ENCODE measurements at places on chromosomes 16 and 17. TPM values are rescaled to one million over a fixed set of nuclear protein-coding genes. Genes with fewer than 3 reads are reported as not detected.

DNA sequence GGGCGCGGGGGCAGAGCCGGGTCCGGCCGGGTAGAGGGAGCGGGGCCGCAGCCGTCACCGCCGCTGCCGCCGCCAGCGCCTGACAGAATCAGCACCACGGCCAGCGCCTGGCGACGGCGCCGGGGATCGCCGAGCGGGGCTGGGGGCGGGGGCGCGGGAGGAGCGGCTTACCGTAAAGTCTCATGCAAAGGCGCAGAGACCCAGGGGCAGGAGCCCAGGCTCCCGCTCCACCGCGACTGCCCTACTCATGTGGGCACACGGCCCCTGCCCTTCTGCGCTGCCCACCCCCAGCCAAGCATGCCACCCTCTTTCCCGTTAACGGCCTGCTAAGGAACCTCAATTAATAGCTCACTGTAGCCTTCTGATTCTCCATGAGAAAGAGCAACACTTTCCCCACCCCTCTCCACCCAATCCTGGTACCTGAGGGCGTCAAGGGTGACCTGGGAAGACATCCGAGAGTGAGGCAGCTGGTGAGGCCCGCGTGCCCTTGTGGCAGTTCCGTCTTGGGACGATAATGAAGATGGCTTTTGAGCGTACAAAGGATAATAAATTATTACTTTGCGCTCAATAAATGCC lies at the start of gene SEZ6:
SEZ6 (minus strand) TSS at position 98 of the 576 bp plus-strand sequence. CDS start 164 bp downstream, outside the sequence.
- DNase-seq = peak; percentile 78
- H3K27ac ChIP-seq = no peak within 1 kb of the TSS
- no peak within 1 kb of the TSS for H3K4me3 ChIP-seq
- H3K27me3 ChIP-seq = peaks cover 41% of the 10 kb centered on the region

DNA sequence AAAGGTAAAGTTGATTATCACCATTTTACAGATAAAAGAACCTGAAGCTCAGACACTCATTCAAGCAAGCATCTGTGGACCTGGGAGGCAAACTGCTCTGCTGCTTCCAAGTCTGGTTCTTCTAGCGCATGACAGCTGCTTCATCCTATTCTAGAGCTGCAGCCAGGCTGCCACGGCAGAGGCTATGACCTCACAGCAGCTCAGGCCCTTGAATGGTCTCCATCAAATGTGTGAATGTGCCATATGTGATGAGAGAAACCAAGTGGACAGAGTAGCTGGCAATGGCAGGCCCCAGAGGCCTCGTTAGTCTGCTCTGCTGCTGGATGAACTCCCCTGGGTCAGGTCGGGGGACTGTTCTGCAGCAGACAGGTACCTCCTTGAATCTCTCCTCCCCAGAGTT lies 30.7 kb upstream of the FOXJ1 start:
- no peak overlapping the region for H3K4me3 ChIP-seq
- H3K27me3 ChIP-seq = no peaks in the 10 kb centered on the region
- DNase-seq = no peak
- no peaks in the 10 kb centered on the region for H3K36me3 ChIP-seq
- H3K27ac ChIP-seq = no peak overlapping the region

DNA sequence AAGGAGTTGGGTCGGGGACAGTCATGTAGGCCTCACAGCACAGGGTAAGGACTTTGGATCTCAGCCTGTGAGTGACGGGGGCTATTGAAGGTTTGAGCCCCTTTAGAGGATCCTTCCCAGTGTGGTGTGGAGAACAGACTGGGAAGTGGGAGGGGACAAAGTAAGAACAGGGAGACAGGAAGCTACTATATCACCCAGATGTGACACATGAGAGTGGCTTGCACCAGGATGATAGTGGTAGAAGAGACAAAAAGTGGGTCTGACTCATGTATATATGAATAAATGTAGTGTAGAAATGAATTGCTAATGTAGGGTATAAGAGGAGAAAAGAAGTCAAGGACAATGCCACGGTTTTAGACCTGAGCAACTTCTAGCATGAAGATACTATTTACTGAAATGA lies 4.5 kb downstream of the NUP93 start:
- peak; percentile 45 for DNase-seq
- no peaks in the 10 kb centered on the region for H3K36me3 ChIP-seq
- peaks cover 8% of the 10 kb centered on the region for H3K4me1 ChIP-seq
- no peak overlapping the region for H3K27ac ChIP-seq

GRCh38 chr17:76529224-76530094 lies 8.1 kb downstream of the CYGB start:
- peak; percentile 96 for DNase-seq

DNA sequence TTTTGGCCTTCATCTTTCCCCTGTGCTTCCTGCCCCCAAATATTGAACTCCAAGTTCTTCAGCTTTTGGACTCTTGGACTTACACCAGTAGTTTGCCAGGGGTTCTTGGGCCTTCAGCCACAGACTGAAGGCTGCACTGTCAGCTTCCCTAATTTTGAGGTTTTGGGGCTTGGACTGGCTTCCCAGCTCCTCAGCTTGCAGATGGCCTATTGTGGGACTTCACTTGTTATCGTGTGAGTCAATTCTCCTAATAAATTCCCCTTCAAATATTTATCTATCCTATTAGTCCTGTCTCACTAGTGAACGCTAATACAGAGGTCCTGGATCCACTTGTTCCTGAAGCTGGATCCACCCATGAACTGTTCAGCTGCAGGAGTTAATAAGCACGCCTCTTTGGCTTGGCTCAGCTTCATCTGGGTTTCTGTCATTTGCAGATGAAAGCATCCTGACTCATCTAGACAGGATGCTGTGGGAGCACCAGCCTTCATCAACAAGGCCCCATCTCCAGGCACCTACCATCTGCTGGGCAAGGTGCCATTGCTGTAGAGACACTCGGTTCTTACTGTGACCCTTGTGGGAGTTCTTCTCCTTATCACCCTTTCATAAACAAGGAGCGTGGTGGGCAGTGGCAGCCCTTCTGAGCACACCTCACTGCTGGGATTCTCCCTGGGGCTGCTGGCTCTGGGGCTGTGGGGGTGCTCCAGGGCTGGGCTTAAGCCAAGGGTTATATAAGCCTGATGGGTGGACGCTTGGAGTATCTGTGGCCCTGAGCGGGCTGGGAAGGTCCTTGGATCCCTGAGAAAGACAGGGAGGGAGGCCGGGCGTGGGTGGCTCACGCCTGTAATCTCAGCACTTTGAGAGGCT lies 23.1 kb downstream of the LAT start:
- H3K27me3 ChIP-seq = no peaks in the 10 kb centered on the region
- H3K27ac ChIP-seq = no peak overlapping the region
- H3K4me3 ChIP-seq = no peak overlapping the region
- DNase-seq = peak; percentile 86
- H3K36me3 ChIP-seq = no peaks in the 10 kb centered on the region
- peaks cover 7% of the 10 kb centered on the region for H3K4me1 ChIP-seq

DNA sequence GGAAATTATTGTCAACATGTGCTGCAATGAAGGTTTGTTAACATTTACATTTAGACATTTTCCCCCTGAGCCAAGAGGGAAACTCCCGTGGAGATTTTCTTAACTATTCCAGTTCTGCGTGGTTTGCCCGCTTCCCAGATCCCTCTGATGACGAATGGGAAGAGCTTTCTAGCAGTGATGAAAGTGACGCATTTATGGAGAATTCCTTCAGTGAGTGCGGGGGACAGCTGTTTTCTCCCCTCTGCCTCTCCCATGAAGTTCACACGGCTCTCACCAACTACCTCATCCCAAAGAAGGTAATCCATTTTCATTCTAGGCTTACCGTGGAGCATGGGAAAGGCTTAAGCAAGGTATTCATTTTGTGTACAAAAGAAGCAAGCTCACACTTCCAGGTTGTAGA lies 18.2 kb downstream of the HEATR3 start:
- H3K27ac ChIP-seq = no peak overlapping the region
- H3K27me3 ChIP-seq = no peaks in the 10 kb centered on the region
- DNase-seq = no peak
- H3K4me1 ChIP-seq = no peaks in the 10 kb centered on the region

GRCh38 chr17:48429638-48430586 lies at the start of gene SKAP1:
Gene SKAP1 (minus strand): TSS chr17:48430214.
- H3K4me3 ChIP-seq = 0 out of 2 replicates have a peak within 1 kb of the TSS, but pooled peaks have one; percentile 20
- H3K27me3 ChIP-seq = peaks cover 52% of the 10 kb centered on the region
- peak; percentile 7 for DNase-seq
- no peak within 1 kb of the TSS for H3K27ac ChIP-seq

GRCh38 chr17:48634493-48635208 lies 8.5 kb upstream of the HOXB9 start:
- no peaks in the 10 kb centered on the region for H3K36me3 ChIP-seq
- H3K27me3 ChIP-seq = peaks cover 87% of the 10 kb centered on the region
- H3K4me1 ChIP-seq = 0 out of 2 replicates have a peak, but pooled peaks cover 4% of the 10 kb centered on the region
- H3K4me3 ChIP-seq = no peak overlapping the region

- no peak for DNase-seq
- H3K4me1 ChIP-seq = peaks cover 10% of the 10 kb centered on the region
- no peak overlapping the region for H3K27ac ChIP-seq
- H3K4me3 ChIP-seq = no peak overlapping the region
Measured at GRCh38 chr17:33285413-33285812, 7.7 kb downstream of the ASIC2 start.

DNA sequence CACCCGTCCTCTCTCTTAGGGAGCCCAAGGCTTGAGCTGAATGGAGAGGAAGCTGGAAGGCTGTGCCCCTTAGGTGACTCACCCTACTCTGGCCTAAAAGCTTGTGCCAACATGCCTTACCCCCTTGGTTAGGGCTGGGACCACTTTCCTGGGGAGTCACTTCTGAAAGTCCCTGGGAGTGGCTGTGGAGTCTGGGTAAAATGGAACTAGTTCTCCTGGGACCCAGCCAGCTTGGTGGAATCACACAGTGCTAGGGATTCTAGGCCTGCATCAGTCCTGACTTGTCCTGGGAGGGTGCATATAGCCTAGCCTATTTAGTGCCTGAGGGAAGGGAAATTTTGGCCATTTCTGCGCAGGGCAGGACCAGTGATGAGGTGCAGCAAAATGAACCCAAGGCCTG lies 10.5 kb downstream of the MMP28 start:
- H3K4me1 ChIP-seq = peaks cover 40% of the 10 kb centered on the region
- no peak overlapping the region for H3K27ac ChIP-seq
- H3K4me3 ChIP-seq = no peak overlapping the region
- peaks cover 18% of the 10 kb centered on the region for H3K27me3 ChIP-seq

DNA sequence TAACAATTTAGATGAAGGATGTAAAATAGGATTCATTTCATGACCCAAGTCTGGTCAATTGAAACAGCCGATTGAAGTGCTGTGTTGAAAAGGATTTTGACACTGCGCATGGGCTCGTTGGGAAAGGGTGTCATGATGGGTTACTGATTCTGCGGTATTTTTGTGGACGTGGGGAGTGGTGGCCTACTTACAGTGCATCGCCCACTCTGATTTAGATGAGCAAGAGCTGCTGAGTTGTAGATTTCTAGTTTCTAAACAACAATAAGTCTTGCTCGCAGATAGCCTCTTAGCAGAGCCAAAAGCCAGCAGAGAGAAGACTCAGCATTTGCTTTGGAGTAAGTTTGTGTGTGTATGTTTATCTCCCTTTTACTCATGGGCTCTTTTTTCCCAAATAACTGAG lies 731.0 kb downstream of the MAF start:
- no peaks in the 10 kb centered on the region for H3K4me1 ChIP-seq
- DNase-seq = no peak
- no peak overlapping the region for H3K27ac ChIP-seq
- no peaks in the 10 kb centered on the region for H3K27me3 ChIP-seq

GRCh38 chr16:28585674-28586073 lies 11.2 kb downstream of the SULT1A2 start:
- no peaks in the 10 kb centered on the region for H3K4me1 ChIP-seq
- no peaks in the 10 kb centered on the region for H3K36me3 ChIP-seq
- no peaks in the 10 kb centered on the region for H3K27me3 ChIP-seq
- H3K4me3 ChIP-seq = no peak overlapping the region
- H3K27ac ChIP-seq = no peak overlapping the region

DNA sequence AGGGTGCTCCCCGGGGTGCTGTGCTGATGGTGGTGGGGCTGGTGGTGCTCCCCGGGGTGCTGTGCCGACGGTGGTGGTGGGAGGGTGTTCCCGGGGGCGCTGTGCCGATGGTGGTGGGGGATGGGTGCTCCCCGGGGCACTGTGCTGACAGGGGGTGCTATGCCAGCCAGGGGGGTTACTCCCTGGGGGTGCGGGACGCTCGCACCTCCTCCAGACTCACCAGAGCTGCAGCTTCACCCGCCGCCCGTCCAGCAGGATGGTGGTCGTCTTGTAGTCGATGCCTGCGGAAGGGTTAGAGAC lies 16.0 kb upstream of the WDR45B start:
- DNase-seq = no peak
- no peak overlapping the region for H3K4me3 ChIP-seq
- no peaks in the 10 kb centered on the region for H3K27me3 ChIP-seq

GRCh38 chr16:27489906-27490305 lies 59.8 kb downstream of the GTF3C1 start:
- 0 out of 2 replicates have a peak, but pooled peaks cover under 1% of the 10 kb centered on the region for H3K4me1 ChIP-seq
- H3K4me3 ChIP-seq = no peak overlapping the region
- H3K36me3 ChIP-seq = peaks cover 55% of the 10 kb centered on the region
- DNase-seq = no peak

GRCh38 chr16:1159325-1159972 lies 6.5 kb downstream of the CACNA1H start:
- H3K4me3 ChIP-seq = no peak overlapping the region
- H3K36me3 ChIP-seq = no peaks in the 10 kb centered on the region
- H3K4me1 ChIP-seq = no peaks in the 10 kb centered on the region
- H3K27ac ChIP-seq = no peak overlapping the region

- DNase-seq = no peak
- peak overlapping the region; percentile 26 for H3K27ac ChIP-seq
- H3K4me3 ChIP-seq = peak overlapping the region; percentile 90
- peaks cover 12% of the 10 kb centered on the region for H3K4me1 ChIP-seq
Measured at GRCh38 chr17:41865596-41865893, 322 bp upstream of the KLHL11 start.

DNA sequence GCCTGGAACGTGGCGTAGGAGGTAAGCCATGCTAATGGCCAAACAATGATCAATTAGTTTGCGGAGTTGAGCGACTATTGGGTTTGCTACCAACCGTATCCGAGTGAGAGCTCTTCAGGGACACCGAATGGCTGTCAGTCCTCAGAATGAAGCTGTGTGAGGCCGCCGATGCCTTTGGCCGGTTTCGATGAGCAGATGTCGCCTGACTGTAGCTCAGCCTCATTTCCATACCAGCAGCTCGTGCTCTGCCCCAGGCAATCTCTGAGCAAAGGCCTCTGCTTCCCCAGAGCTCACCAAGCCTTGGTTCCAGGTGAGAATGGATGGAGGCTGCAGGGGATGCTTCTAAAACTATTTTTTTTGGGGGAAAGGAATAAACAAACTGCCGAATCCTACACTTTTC lies 111.7 kb upstream of the HS3ST4 start:
- H3K27me3 ChIP-seq = no peaks in the 10 kb centered on the region
- DNase-seq = no peak
- H3K27ac ChIP-seq = no peak overlapping the region

GRCh38 chr17:15483431-15483830 lies 16.0 kb upstream of the CDRT4 start:
- H3K4me1 ChIP-seq = peaks cover 7% of the 10 kb centered on the region
- H3K27ac ChIP-seq = no peak overlapping the region
- H3K4me3 ChIP-seq = no peak overlapping the region

- DNase-seq = peak; percentile 82
- H3K4me1 ChIP-seq = peaks cover 24% of the 10 kb centered on the region
- H3K36me3 ChIP-seq = no peaks in the 10 kb centered on the region
- no peaks in the 10 kb centered on the region for H3K27me3 ChIP-seq
Measured at GRCh38 chr17:19003543-19004420, 782 bp downstream of the FAM83G start.

- H3K27me3 ChIP-seq = peaks cover 44% of the 10 kb centered on the region
- no peak overlapping the region for H3K27ac ChIP-seq
- H3K4me1 ChIP-seq = no peaks in the 10 kb centered on the region
- DNase-seq = no peak
Measured at GRCh38 chr17:29010129-29010528, 4.3 kb upstream of the SEZ6 start.

CD300LG gene
- total RNA-seq = not detected

RNPS1 gene
- total RNA-seq = 115 TPM

NR1D1 gene
- total RNA-seq = 2.4 TPM

CDRT15 gene
- total RNA-seq = not detected

TCAP gene
- total RNA-seq = not detected

TMEM235 gene
- not detected for total RNA-seq

PARD6A gene
- total RNA-seq = not detected
